Motor neuron (in vitro differentiated cells): ENCODE measurements at places on chromosomes 13 and 19. TPM values are rescaled to one million over a fixed set of nuclear protein-coding genes. Genes with fewer than 3 reads are reported as not detected.

Gene PDX1
- 0.13 TPM in 1 of 2 replicates, not detected in the other for total RNA-seq

Gene SPC24
- total RNA-seq: 1.5 and 1.8 TPM in 2 replicates

Gene CD22
- total RNA-seq: 0.27 and 0.81 TPM in 2 replicates

Gene CEACAM1
- total RNA-seq: 0.60 and 1.0 TPM in 2 replicates

Gene SIGLEC10
- 0.78 and 1.2 TPM in 2 replicates for total RNA-seq

Gene CGB1
- total RNA-seq: not detected in 2 replicates

Gene KLK3
- 0.88 and 0.96 TPM in 2 replicates for total RNA-seq

Gene CEACAM8
- 0.05 and 0.06 TPM in 2 replicates for total RNA-seq
